Mucosa of descending colon (tissue), 3 donors: ENCODE measurements at places on chromosomes 1 and 21. TPM values are rescaled to one million over a fixed set of nuclear protein-coding genes. Genes with fewer than 3 reads are reported as not detected.

NEK2 gene
- 2.5 TPM for total RNA-seq

WDR77 gene
- 23.4 TPM for total RNA-seq

OPN3 gene
- 27.4 TPM for total RNA-seq

TSPEAR gene
- not detected for total RNA-seq

SIPA1L2 gene
- 78.7 TPM for total RNA-seq

PTCH2 gene
- 0.39 TPM for total RNA-seq

KCNH1 gene
- 0.81 TPM for total RNA-seq

SUSD4 gene
- 0.43 TPM for total RNA-seq

MROH9 gene
- not detected for total RNA-seq

DISP1 gene
- total RNA-seq, result 4.7 TPM

H6PD gene
- total RNA-seq, result 35.3 TPM

SELL gene
- 2.5 TPM for total RNA-seq

ACTN2 gene
- 0.35 TPM for total RNA-seq

RAB7B gene
- total RNA-seq, result 0.69 TPM

- DNase-seq, result no peak
These were observed 387.3 kb downstream of the LMX1A start for GRCh38 chr1:164969253-164969652.

DNA sequence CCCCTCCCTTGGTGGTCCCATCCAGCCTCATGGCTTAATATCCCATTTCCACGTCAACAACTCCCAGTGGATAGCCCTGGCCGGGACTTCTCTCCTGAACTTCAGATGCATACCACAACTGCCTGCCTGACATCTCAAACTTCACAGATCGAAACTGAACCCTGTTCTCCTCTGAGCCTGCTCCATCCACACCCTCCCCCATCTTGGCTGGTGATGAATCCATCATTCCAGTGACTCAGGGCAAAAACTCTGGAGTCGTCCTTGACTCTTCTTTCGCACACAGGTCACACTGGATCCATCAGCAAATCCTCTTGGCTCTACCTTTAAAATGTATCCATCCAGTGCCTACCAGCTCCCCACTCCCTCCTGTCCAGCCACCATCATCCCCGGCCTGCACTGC, 3.9 kb downstream of the TAS1R2 start:
- no peak for DNase-seq

- no peak for DNase-seq
These were observed 38.3 kb upstream of the NRDC start for GRCh38 chr1:51916587-51917405.

DNA sequence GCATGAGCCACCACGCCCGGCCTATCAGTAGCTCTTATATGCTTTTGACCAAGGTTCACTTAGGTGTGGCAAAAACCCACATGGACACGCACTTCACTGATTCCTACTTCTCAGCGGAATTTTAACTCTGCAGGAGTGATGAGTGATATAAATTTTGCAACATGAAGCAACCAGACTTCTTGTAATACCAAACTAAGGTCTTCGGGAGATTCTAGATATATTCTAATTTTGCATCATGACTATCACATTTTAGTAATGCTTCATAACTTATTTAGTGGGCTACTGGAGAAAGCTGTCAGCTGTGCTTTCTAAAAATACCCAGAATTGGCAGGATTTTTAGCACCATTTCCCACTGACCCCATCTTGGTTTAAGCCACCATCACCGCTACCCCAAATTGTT, 27.8 kb downstream of the RHCE start:
- no peak for DNase-seq

GRCh38 chr1:5637171-5637570, 355.1 kb downstream of the NPHP4 start:
- DNase-seq, result no peak

GRCh38 chr1:37558411-37558810, 1.7 kb downstream of the DNALI1 start:
- DNase-seq, result no peak

- peak; percentile 13 for DNase-seq
These were observed 10.7 kb downstream of the PLA2G5 start for GRCh38 chr1:20080441-20081352.

GRCh38 chr1:1880617-1881312, 10.1 kb downstream of the GNB1 start:
- no peak for DNase-seq

- no peak for DNase-seq
These were observed 44.1 kb upstream of the RGS21 start for GRCh38 chr1:192272732-192273131.

GRCh38 chr1:17579951-17580939, 40.7 kb downstream of the ARHGEF10L start:
- peak; percentile 69 for DNase-seq

DNA sequence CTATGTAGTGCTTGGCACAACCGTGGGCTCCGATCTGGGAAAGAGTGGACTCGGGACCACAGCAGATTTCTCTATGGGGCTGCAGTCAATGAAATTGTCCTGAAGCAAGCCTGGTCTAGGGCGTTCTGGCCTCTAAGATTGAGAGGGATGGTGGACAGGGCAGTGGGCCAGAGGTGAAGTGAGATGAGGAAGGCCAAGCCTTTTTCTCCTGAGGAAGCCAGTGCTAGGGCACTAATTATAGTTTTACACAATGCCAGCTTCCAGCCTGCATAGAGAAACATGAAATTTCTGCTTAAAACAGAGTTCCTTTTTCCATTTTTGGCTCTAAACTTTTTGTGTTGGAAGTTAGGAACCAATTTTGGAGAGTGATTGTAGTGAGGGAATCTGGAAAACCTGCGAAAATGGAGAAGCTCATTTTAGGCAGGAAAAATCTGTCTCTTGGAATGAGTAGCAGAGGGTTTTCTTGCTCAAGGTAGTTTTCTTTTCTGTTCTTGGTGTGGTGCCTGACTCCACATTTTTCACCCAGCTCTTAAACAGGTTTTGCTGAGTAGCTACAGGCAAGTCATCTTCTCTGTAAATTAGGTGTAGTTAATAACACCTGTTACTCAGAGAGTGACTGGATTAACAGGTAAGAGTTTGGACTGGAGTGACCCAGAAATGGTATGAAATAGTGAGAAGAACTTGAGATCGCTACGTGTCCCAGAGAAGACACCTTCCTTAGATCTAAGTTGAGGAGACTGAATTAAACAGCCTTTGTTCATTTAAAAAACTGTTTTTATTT, 22.1 kb downstream of the UCK2 start:
- no peak for DNase-seq

DNA sequence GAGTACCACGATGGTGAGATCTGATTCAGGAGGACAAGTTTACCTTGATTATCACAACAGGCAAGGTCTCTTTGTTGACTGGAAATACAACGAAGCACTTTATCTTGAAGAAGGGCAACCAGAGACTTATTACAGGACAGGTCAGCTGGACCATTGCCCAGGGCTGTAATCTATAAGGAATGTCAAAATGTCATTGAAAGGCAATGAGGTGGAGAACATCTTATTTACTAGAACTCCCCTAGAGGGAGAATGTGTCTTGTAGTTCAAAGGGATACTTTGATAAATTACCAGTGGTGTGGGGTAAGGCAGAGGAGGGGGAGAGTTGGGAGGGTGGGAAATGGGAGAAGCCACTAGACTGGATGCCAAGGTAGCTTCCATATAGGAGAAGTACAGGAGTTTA, 212.3 kb downstream of the NCAM2 start:
- DNase-seq, result no peak

DNA sequence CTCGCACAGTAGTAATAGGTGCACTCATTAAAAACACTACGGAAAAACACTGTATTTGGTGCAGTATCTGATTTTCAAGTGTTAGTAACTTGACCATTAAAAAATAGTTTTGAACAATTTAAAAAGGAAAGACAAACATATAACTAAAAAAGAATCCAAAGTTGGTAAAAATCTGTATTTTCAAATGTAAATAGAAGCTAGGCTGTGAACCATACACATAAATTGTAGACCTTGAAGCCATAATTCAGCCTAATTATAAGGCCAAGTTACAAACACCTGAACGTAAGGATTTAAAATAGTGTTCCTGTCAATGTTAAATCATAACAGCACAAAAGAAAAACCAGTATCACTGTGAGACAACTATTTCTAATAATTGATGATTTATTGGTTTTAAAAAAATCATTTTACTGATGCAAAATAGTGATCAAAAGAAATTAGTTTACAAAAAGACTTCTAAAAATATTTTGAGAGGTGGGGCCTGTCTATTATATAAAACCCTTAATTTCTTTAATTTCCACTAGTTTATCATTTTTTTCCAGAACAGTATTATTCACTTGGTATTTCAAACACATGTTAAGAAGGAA, 4.5 kb downstream of the IRF2BP2 start:
- DNase-seq, result no peak

GRCh38 chr1:44031252-44032169, at the start of gene SLC6A9:
SLC6A9 (minus strand) TSS chr1:44031462; CDS start chr1:44024277, 7,185 bp downstream.
- peak; percentile 59 for DNase-seq

GRCh38 chr1:230188826-230189225, 121.8 kb downstream of the GALNT2 start:
- no peak for DNase-seq

- DNase-seq, result no peak
These were observed 99.4 kb upstream of the SLC45A1 start for GRCh38 chr1:8218351-8219092.

DNA sequence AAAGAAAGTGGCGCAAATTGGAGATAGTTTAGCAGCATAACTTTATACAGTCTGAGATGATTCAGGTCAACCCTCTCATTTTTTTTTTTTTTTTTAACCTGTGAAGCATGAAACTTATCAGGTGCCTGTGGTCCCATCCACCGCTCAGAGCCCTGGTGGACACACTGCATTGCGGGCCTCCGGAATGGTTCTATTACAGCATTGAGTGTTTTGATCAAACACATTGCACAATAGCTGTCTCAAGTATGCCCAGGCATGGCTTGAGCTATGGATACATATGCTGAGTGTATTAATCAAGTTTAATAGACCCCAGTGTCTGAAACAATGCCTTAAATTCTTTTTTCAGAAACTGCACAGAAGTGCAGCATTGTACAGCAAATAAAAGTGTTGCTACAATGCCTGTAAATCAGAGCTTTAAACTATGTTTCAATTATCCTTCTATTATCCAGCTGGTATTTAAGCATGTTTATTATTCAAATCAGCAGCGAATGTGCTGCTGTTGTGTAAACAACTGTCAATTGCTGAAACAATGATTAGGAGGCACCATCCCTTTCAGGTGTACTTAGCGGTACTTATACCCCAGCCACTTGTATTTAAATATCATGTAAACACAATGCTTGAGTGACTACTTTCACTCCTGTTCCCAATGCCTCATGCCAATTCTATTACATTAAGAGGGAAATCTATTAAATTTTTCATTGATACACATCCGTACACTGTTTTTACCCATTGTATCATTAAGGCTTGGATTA, 456.6 kb downstream of the RPS6KC1 start:
- no peak for DNase-seq

DNA sequence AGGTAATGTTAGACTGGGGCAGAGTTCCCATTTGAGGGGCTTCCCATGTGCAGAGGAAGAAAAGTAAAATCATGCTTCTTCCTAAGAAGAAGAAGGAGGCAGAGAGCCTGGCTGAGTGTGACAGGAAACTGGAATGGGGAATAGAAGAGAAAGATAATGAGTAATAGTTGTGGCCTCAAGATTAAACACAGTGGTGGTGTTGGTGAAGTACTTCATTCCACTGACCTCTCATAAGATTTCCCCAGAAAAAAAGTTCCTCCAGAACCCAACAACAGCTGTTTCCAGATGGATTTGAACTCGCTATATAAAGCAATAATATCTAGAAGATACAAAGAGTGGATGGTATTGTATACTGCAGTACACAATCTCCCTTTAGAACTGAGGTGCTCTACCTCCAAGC, 13.0 kb downstream of the RGS1 start:
- no peak for DNase-seq

- DNase-seq, result no peak
These were observed 72.4 kb upstream of the TRAPPC10 start for GRCh38 chr21:43939443-43940328.

- peak; percentile 81 for DNase-seq
These were observed 29.4 kb upstream of the CD2 start for GRCh38 chr1:116724765-116725375.

GRCh38 chr1:162016631-162017030, 7.0 kb downstream of the OLFML2B start:
- DNase-seq, result no peak

GRCh38 chr21:29182691-29183092, 52.2 kb downstream of the MAP3K7CL start:
- no peak for DNase-seq

DNA sequence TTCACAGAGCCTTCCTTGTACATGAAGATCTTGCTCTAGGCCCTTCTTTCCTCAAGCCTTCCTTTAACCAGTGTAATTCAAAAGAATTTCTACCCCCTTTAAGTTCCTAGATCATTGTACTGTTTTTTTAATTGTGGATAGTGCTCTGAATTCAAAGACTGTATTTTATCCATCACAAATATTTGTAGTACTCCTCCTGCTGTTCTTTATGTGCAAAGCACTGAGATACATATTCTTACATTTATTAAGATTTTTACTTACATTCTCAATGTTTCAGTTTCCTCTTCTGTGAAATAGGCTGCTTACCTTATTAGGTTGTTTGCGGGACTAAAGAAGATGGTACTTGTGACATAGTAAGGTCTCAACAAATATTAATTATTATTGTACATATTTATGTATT, 168.8 kb upstream of the PDE4B start:
- no peak for DNase-seq

- DNase-seq, result no peak
These were observed 5.7 kb downstream of the ECHDC2 start for GRCh38 chr1:52915855-52916220.

GRCh38 chr1:245334827-245335490, 180.2 kb downstream of the KIF26B start:
- DNase-seq, result no peak

DNA sequence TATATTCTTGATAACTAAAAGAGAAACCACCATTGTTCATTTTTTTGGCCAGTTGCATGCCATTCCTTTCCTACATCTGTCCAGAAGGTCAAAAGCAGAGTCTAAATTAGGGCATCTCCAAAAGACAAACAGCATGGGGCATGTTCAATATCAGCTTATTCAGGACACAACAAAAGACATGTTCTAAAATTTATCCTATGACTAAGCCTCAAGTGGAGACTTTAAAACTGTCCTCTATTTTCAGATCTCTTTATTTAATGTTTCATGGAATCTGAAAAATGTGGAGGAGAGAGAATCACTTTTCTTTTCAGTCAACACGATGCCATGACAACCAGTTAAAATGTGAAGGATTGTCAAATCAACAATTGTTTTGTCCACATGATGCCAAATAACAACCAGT, 303.4 kb upstream of the PRMT6 start:
- DNase-seq, result no peak

- DNase-seq, result peak; percentile 14
These were observed 997 bp downstream of the ZNF362 start for GRCh38 chr1:33257207-33257771.
